Pons (tissue), 1 donor: ENCODE measurements at places on chromosomes 16 and 17.

DNA sequence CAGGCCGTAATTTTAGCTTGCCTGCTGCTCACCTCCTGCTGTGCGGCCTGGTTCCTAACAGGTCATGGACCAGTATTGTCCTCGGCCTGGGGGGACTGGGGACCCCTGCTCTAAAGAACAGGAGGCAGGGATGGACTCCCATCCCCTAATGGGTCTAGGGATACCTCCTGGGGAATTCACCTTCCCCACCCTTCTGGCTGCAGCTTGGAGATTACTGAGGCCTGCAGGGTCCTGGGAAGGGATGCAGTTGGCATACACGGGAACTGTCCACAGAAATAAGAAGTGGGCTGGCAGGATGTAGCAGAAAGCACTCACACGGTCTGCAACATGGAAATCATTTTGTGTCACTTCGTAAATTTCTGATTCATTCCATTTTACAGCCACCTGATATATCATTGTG lies 123.0 kb downstream of the C16orf95 start:
- no peak for DNase-seq

DNA sequence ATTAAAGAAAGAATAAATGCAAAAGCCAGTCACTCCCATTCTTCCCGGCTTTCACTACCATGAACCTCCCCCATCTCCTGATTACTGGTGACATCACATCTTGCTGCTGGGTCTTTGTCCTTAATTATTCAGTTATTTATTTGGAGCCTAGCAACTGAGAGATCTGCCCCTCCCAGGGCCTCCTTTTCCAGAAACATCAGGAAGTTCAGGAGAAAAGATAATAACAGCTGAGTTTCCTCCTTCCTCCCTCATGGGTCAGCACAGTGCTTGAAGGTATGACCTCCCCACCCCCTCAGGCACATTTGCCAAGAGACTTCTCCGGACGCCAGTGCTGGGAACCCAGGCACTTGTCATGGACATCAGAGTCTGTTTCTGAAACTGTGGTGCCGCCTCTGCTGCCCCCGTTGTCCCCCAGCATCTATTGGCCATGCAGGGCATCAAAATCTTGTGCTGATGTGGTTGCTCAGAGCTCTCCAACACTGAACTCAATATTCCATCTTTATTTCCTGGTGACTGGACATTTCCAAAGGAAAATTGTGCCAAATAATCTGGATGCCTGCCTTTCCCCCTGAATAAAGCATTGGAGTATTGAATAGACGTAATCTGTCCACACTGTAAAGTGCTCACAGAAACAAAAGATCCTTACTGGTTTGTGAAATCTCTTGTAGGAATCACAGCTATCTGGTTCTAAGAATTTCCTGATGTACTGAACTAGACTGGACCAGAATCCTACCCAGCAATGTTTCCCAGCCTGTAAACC lies 71.8 kb downstream of the ZNF18 start:
- no peak for DNase-seq

DNA sequence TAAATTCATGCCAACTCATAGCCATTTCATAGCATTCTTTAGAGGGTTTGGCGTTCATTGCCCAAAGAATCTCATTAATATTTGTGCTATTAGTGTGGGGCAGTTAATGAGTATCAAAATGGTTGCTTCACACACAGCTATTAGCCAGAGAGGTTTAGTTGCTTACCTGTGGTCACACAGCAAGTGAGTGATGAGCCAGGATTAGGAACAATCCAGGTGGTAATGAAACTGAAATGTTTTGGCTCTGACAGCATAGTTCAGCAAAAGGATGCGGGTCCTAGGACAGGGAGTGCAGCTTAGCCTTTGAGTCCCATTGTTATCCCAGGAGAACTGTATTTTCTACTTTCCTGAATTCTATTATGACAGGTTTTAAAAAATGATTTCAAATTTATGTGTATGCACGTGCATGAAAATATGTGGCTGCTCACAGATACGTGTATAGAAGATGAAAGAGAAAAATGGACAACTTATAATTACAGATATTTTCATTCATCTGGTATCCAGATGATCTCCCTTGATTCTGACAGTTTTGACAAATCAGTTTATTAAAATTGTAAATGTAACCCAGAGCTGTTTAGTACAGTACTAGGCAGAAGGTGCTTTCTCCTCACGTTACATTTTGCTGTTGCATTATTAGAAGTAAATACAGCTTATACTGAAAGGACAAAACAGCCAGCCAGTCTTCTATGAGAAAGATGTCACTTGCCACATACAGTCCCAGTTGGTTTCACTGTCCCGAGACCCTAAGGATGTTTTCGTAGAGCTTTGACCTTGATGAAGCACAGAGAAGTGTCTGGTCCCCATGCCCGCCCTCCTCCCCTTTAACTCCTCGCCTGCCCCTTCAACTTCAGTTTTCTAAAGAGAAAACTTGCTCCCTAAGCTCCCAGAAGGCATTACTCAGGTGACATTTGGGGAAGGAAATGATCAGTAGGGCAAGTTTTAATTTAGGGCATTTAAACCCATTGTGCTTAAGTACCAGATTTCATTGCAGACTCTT lies 99.8 kb upstream of the TBX2 start:
- DNase-seq: no peak

DNA sequence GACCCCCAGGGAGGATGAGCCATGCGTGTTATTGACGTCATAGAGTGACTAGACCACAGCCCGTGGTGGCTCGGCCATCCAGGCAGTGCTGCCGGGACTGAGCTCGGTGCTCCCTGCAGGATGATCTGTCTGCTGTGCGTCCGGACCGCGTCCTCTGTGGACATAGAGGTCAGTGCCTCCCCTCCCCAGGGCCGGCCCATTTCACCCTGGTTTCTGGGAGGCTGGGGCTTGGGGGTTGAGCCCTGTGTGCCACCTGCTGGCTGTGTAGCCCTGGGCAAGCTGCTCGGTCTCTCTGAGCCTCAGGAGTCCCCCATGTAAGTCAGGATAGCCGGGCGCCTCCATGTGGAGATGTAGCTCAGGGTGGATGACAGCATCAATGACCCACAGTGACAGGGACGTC lies 8.3 kb downstream of the TSC2 start:
- peak; percentile 32 for DNase-seq

DNA sequence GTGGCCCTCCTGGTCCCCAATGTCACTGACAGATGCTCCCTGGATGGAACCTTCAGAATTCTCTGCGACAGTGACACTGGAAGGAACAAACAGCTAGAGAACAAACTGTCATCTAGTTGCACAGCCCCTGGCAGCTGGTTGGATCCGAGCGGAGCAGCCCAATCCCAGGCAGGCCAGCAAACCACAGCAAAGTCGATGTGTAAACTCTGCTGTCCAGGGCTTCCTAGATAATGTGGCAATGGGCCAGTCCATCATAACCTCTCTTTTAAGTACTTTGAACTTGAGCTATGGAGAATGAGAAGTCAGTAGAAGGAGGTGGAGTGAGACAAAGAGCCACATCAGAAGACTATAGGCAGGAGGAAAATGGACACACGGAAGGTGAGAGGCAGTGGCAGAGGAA lies 323.0 kb downstream of the CBLN1 start:
- no peak for DNase-seq

DNA sequence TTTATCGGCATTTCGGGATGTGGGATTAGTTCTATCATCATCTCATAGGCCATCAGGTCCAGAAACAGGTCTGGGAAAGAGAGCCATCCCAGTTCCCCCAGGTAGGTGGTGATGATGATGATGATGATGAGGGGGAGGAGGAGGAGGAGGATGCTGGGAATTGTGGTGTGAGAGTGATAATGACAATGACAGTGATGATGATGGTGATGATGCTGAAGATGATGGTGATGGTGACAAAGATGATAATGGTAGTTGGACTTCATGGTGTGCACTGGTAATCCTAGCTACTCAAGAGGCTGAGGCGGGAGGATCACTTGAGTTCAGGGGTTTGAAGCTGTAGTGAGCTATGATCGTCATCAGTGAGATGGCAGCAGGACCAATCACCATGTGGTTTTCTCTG lies 16.3 kb upstream of the GCSH start:
- DNase-seq: no peak

GRCh38 chr16:67150047-67150832 lies 558 bp downstream of the B3GNT9 start:
- no peak for DNase-seq

- no peak for DNase-seq
Measured at GRCh38 chr17:77200711-77201110, 59.9 kb downstream of the SEC14L1 start.

DNA sequence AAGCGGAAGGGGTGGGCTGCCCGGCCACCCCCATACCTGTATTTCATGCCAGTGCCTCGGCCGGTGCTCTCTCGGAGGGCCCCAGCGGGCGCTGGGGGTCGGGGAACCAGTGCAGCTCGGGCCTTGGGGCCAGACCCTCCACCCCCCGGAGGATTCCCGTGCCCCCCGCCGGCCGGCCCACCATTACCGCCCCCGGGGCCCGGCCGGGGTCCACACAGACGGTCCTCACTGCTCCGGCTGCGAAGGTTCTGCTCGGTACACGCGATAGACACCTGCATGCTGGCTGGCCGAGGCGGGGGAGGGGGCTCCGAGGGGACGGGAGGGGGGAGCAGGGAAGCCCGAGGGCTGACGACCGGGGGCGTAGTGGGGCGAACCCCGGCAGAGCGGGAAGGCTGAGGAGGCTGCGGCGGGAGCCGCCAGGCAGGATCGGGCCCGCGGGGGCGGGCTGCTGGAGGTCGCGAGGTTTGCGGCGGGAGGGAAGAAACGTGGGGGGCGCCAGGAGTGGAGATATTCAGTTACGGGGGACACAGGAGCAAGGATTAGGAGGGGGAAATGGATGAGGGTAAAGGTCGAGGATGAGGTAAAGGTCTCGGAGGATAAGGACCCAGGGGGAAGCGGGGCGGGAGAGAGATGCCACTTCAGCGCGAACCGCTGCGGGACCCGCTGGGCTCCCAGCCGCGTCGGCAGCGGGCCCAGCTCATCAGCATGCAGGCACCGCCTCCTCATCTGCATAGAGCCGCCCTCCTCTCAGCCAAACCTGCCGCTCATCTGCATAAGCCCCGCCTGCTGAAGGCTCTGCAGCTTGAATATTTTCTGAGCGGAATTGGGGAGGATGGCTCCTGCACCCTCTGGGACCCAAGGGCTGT lies at the start of gene KCNAB3:
KCNAB3 (minus strand) TSS at position 699 of the 866 bp plus-strand sequence; CDS start at position 278, 421 bp downstream.
- peak; percentile 47 for DNase-seq

DNA sequence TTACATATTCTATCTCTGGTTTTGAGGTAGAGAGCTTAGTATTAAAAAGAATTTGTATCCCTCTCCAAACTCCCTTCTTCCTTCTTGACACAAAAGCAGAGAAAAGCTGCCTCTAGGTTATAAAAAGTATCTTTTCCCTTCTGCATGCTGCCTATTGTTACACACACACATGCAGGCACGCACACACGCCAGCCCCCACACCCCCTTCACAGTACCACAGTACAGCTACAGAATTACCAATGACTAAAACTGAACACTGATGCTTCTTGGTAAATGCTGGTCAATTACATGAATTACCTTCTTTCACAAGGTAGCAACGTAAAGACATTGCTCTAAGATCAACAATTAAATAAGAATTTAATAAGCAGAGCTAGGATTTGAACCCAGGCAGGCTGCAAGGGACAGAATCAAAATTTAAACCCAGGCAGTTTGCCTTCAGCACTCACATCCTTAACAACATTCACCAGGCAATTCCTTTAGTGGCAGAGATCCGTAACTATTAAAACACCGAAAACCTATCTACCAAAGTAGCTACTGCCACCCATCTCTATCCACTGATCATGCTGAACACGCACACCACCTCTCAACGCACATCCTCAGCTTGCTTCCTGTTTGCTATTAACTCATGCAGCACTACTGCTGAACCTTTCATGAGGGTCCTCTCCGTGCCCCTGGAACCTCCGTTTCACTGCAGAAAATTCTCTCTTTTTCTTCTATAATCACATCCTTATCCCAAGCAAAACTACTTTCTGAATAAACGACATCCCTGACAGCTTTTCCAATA lies 37.8 kb downstream of the YWHAE start:
- DNase-seq: peak; percentile 24

GRCh38 chr17:64783556-64784352 lies 121.6 kb upstream of the SMURF2 start:
- DNase-seq: no peak

GRCh38 chr17:77061669-77062068 lies 79.1 kb upstream of the SEC14L1 start:
- DNase-seq: no peak

DNA sequence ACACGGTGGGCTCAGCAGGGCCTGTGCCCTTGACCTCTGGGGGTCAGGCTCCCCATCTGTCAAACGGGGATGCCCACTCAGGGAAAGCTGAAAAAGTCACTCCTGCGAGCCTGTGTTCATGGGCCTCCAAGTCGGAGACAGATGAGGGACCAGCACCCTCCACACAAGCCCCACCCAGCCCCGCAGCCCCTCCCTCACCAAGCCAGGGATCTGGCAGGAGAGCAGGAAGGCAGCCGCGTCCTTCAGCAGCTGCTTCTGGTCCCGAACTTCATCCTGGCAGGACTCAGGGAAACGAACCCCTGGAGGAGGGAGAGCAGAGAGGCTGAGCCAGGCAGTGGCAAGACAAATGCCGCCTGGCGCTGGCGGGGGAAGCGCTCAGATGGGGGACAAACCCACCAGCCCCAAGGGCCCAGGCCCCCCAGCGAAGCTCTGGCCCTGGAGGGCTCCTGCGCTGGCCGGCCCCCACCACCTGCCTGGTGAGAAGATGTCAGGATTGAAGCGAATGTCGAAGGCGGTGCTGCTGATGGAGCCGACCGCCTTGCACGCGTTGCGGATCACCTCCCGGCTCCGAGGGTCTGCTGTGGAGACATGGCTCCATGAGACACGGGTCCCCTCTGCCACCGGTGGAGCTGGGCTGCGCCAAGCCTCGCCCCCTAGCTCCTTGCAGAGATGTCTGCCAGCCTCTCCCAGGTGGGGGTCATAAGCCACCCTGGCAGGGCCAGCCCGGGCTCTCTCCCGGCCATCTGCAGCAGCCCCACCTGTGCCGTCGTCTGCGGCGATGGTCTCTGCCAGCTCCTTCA lies 15.4 kb downstream of the CLUH start:
- DNase-seq: no peak

- DNase-seq: no peak
Measured at GRCh38 chr16:48212033-48212432, 32.1 kb upstream of the LONP2 start.

DNA sequence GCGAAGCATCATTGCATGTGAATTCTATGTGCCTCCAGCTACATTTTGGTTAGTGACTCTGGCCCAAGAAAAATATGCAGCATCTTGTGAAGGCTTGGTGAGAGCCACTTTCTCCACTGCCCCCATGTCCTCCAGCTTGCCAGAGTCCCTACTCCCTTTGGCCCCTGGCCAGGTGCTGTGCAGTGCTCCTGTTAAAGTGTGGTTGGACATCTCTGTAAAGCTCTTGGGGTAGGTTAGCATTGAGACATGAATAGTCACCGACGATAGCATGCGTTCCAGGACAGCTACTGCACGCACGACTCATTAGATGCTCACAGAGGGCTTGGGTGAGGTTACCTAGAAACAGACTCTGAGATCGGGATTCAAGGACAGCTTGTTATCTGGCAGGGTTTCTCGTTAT lies 48.6 kb downstream of the FOXL1 start:
- no peak for DNase-seq
